ENCODE measurements at places on chromosomes 2 and 18.

- DNase-seq, result no peak
These were observed 43.4 kb downstream of the KANSL3 start for GRCh38 chr2:96594691-96595152.

DNA sequence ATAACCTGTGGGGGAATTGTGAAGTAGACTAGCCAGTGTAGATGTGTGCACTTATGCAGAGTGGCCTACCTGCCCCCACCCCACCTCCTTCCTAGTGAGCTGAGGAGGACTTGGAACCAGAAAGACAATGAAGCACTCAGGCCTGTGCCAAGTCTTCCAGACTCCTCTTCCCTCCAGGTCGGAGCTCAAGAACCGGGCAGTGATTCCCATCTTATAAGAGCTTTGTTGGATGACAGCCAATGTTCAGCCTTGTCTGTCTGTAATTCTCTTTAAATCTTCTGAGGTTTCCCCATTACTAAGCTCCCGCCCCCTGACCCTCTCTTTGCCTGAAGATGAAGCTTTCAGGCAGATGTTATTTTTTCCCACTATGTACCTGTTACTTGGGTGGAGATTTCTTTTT lies 121.0 kb downstream of the SMAD2 start:
- no peak for DNase-seq

DNA sequence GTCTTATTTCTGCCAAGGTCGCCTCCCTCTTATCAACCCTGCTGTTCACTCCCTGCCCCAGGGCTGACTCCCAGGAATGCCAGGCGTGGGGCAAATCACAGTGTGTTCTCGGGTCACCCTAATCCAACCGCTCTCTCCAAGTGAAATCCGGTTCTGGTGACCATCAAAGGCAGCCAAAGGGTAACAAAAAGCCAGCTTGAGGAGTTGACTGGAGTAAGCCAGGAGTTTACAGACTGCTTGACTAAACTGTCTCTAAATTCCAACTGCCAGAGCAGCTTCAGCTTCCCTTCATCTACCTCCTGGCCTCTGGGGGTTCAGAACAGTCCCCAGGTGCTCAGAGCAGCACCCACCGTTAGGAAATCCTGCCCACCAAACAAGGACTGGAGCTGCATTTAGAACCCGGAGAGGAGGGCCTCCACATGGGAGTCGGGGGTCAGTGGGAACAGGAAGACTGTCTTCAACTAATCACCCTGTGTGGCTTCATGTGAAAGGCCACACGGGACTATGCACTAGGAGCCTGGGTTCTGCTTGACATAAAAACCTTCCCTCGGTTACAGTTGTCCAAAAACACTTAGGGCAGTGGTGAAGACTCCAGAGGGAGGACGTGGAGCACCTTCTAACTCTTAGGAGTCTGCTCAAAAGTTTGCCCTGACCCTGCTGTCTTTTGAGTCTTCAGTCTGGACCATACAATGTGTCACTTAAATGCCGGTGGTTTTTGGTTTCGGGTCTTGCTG lies 24.2 kb upstream of the MCFD2 start:
- DNase-seq, result peak; percentile 16

DNA sequence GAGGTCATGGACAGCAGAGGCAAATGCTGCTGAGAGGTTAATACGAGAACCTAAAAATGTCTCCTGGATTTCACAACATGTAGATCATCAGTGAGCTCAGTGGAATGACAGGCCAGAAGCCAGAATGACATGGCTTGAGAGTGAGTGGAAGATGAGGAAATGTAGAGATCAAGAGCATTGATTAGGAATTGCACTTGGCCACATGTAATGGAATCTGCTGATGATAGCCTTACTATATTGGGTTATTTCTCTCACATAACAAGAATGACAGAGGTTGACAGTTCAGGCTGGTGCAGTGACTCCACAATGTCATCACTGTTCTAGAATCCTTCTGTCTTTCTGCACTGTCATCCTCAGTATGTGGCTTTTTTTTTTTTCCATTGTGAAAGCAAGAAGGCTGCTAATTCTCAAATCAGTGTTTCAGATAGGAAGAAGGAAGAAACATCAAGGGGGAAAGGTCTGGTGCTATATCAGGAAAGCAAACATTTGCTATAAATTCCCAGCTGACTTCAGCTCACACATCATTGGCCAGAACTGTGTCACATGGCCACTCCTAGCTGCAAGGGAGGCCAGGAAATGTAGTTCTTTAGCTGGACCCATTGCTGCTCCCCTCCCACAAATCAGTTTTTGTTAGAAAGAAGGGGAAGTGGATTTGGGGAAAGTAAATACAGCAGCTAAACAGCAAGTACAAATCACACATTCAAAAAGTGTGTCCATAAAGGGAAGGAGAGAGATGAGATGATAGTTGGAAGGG lies 127.2 kb downstream of the FAM161A start:
- no peak for DNase-seq

- no peak for DNase-seq
These were observed 513.3 kb downstream of the LRRTM4 start for GRCh38 chr2:77008853-77009252.

DNA sequence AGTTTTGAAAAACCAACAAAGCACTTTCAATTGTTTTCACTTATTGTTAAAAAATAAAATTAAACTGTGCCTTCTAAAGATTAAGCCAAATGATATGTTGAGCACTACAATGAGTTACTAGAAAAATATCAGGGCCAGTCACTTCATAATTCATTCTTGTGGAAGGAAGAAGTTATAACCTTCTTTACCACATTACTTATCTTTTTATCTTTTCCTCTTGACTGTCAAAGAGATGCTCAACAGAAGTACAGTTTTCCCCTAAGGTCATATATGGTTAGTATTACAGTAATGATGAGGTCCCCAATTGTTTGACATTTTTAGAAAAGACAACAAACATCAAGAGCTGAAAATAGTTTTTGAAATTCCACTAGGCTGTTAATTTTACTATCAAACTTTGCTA lies 9.4 kb downstream of the PELI1 start:
- no peak for DNase-seq

DNA sequence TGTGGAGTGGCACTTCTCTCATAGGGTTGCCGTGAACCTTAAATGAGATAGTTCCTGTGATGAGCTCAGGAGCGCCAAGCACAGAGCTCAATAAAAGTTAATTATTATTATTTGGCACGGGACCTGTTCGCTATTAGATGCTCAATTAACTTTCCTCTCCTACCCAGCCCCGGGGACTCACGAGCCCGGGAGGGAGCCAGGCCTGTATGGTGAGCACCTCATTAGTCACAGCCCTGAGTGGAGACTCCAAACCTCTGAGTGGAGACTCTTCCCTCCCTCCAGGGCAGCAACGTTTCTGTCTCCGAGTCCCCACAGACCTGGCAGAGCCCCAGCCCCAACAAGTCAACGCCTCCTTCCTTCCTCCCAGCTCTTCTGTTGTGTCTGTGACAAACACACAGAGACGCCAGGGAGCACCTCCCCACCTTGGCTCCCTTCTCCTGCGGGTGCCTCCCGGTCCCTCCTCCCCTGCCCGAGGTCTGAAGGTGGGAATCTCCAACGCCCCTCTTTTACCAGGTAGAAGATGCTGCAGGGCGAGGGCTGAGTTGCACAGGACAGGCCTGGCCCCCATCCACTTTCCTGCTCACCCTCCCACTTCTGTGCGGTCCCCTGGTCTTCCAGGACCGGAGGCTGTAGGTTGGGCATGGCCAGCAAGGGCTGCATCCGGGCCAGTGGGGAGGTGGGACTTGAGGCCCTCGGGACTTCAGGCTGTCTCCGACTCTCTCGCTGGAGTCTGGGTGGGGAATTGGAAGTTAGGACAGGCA lies 52.7 kb upstream of the ODC1 start:
- no peak for DNase-seq
